Breast epithelium (tissue), 4 donors: ENCODE measurements at places on chromosomes 3 and 15. TPM values are rescaled to one million over a fixed set of nuclear protein-coding genes. Genes with fewer than 3 reads are reported as not detected.

EHD4 gene
- 30.5 TPM for total RNA-seq

DNA sequence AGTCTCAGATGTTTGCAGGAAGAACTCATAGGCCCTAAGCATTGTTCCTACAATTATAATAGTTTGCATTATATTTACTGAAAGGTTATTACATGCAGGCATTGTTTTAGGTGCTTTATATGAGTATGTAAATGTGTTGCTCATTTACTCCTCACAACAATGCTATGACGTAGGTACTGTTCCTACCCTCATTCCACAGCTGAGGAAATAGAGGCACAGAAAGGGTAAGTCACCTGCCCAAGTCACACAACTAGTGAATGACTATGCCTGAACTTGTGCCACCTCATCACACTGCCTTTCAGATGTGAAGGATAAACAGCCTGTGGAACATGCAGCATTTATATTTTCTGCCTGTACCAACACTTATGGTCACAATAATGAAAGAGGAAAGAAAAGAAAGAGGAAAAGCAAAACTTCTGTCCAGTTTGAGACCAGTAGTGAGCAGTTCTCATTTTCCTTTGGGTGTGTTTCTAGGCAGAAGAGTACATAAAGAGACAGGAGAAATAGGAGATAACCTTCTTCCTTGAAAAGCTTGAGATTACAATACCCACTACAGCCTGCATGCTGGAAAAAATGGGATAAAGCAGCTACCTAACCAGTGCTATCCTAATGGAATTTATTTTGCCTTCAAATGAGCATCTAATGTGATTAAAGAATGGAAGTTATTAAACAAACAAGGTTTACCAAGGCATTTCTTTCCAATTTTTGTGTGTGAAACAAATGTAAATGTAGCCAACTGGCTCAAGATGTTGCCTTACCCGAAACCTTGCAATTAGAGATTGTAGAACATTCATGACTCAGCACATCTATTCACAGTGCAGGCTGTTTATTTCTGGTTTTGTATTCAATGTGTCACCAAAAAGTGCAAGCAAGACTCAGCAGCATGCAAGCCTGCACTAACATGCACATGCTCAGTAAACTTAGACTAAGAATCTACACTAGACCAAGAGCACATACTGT lies 20.5 kb upstream of the ENTPD3 start:
- H3K4me3 ChIP-seq = no peak overlapping the region
- H3K27me3 ChIP-seq = no peaks in the 10 kb centered on the region
- H3K27ac ChIP-seq = no peak overlapping the region

- DNase-seq = no peak
- no peaks in the 10 kb centered on the region for H3K27me3 ChIP-seq
- H3K4me3 ChIP-seq = no peak overlapping the region
- H3K4me1 ChIP-seq = no peaks in the 10 kb centered on the region
- peak overlapping the region; percentile 52 for H3K27ac ChIP-seq
These were observed 6.0 kb downstream of the RAB27A start for GRCh38 chr15:55283379-55284147.

DNA sequence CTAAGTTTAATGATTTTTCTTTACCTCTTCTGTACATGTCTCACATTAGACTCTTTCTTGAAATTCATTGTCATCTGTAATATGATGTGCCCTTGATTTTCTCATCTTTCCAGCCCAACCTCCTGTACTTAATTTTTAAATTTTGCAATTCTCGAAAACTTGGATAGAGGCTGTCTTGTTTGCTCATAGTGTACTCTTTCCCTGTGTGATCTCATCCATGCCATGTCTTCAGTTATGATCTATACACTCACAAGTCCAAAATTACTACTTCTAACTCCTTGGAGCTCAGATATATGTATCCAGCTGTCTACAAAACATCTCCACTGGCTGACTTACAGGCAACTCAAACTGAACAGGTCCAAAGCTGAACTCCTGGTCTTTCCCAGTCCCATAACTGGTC lies 42.2 kb downstream of the CD200 start:
- H3K27me3 ChIP-seq = no peaks in the 10 kb centered on the region
- no peaks in the 10 kb centered on the region for H3K4me1 ChIP-seq
- no peak overlapping the region for H3K27ac ChIP-seq

DNA sequence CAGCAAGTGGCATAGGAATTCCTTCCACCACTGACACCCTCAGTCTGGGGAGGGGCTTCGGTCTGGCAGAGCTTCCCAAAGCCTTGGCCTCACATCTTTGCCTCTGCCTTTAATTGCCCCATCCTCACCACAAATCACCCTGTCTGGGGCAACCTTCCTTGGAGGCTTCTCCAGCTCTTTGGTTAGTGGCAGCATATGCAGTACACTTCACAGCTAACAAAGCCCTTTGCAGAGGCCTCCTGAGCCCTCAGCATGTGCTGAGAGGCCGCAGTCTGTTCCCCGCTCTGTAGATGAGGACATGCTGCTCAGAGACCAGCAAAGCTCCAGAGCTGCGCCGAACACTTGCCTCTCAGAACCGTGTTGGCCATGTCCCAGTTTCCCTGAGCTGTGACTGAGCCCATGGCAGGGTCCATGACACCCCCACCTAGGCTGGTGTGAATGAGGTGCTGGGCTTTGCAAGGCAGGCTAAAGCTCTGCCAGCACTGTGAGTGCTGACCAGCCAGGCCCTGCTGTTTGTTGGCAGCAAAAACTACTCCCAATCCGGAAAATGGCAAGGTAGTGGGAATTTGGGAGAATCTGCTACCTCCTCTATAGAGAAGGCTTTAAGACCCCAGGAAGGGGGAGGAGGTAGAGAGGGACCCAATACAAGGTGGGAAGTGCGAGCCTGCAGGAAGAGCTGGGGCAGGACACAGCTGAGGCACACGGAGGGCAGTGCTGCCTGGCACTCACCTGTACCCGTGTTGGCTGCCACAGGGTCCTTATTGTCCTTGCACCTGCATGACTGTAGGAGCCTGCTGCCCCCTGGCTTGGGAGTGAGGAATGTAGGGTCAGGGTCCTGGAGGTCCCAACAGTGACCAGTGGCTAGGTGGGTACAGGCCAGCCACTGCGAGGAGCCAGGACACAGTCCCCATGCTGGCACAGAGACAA lies 8.4 kb upstream of the KLF15 start:
- no peak overlapping the region for H3K27ac ChIP-seq
- no peaks in the 10 kb centered on the region for H3K4me1 ChIP-seq
- H3K4me3 ChIP-seq = no peak overlapping the region
- peaks cover 9% of the 10 kb centered on the region for H3K27me3 ChIP-seq
- no peak for DNase-seq
- no peaks in the 10 kb centered on the region for H3K36me3 ChIP-seq

CADPS gene
- total RNA-seq = 0.15 TPM

SCN11A gene
- 0.15 TPM for total RNA-seq

DNA sequence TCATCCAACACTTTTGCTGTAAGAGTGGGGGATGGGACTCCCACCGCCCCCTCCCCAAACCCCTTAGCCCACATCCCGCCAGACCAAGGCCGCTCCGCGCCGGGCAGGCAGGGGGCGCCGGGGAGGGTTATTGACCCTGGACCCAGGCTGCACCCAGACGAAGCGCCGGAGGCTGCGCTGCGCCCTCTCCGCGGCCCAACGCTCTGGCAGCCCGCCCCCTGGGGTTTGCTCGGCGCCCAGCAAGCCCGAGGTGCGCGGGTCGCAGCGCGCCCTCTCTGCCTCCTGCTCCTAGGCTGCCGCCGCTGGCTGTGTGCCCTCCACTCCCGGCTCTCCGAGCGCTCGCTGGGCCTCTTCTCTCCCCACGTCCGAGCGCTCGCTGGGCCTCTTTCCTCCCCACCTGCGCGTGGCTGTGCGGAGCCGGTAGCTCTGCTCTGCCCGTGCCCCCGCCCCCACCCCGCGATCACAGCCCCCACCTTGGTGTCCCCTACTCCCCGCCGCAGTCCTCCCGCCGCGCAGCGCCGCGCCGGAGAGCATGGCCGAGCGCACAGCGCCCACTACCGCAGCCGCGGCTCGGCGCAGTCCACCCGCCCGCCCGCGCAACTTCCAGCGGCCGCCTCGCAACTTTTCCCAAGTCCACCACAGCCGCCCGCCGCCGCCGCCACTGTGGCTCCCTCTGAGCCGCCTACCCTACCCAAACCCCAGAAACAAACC lies 1.2 kb downstream of the MECOM start:
- no peaks in the 10 kb centered on the region for H3K27me3 ChIP-seq
- peaks cover 4% of the 10 kb centered on the region for H3K4me1 ChIP-seq
- no peaks in the 10 kb centered on the region for H3K36me3 ChIP-seq
- DNase-seq = no peak
- H3K4me3 ChIP-seq = peak overlapping the region; percentile 66
